ENCODE measurements at places on chromosomes 5 and 9.

- DNase-seq = no peak
Observed at GRCh38 chr5:127924606-127925005, 159.0 kb upstream of the SLC12A2 start.

DNA sequence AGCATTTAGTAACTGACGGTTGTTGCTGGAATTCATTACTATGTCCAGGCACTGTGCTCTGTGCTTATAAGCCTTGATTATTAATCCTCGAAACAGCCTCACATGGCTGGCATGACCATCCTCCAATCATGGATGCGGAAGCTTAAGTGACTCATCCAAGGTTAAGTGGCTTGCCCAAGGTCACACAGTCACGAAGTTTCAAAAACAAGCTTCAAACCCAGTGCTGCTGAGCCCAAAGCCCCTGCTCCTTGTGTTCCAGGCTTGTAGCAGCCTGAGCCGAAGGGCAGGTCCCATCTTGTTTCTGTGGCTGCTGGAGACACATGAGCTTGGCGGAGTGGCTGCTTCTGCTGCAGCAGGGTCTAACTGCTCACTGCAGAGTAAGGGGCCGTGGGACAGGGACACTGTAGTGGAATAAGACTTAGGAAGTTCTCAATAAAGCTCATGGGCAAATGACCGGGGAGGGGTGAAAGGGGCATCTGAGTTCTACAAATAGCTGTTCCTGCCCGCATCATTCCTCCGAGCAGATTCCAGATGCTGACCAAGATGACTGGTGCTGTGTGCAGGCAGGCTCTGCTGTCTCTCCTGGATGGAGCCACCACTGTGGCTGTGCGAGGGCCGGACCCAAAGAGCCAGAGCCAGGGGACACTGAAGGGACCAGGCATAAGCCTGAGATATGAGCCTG lies 32.4 kb downstream of the WHRN start:
- no peak for DNase-seq

DNA sequence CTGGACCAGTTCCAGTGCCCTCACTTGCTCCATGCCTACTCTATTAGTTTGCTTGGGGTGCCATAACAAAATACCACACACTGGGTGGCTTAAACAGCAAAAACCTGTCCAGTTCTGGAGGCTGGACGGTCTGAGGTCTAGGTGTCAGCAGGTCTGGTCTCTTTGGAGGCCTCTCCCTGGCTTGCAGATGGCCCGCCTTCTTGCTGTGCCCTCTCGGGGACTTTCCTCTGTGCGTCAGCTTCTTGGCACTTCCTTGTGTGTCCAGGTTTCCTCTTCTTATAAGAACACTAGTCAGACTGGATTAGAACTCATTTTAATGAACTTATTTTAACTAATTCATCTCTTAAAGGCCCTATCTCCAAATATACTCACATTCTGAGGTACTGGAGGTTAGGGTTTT lies 97.2 kb downstream of the CARTPT start:
- no peak for DNase-seq

GRCh38 chr5:38113456-38113855 lies 144.9 kb upstream of the EGFLAM start:
- no peak for DNase-seq

- no peak for DNase-seq
Observed at GRCh38 chr5:111703662-111704061, 53.3 kb downstream of the NREP start.

DNA sequence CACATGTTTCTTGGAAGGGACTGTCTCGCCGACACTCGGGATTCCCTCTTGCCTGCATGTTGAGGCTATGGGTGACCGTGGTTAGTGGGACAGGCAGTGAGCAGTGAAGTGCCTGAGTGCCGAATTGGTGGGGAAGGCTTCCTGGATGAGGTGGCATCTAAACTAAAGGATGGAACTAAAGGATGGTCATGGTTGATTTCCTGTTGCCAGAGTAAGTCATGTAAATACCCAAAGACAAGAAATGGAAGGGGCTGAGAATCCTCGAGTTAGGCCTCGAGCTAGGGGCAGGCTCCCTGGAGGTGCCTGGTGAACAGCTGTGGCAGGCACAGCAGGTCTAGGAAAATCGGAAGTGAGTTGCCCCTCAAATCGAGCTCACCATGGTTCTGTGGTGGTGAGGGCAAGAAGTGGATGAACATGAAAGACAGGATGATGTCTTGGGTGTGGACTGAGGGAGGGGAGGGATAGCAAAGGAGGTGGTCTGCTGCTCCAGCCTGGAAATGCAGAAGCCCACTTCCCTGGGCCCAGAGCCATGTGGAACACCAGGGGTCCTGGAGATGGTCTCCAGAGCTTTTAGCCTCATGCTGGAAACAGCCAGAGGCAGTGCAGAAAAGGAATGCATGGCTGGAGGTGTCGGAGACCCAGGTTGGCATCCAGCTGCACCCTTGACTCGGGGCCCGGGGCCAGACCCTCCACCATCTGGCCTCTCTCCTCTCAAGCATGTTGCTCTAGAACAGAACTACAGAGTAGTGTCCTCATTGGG lies 12.2 kb downstream of the CD74 start:
- no peak for DNase-seq

- no peak for DNase-seq
Observed at GRCh38 chr9:131188976-131189375, 63.6 kb downstream of the NUP214 start.

- no peak for DNase-seq
Observed at GRCh38 chr9:107693625-107694326, 204.2 kb upstream of the KLF4 start.

- DNase-seq = no peak
Observed at GRCh38 chr5:91109634-91110033, 273.5 kb downstream of the ARRDC3 start.

GRCh38 chr9:136372561-136373299 lies 739 bp downstream of the CARD9 start:
- DNase-seq = no peak

- peak; percentile 73 for DNase-seq
Observed at GRCh38 chr5:149141224-149141956, at the start of gene ABLIM3. TSS of gene ABLIM3 (plus strand) at chr5:149141493. CDS start at chr5:149142096, 603 bp downstream.

DNA sequence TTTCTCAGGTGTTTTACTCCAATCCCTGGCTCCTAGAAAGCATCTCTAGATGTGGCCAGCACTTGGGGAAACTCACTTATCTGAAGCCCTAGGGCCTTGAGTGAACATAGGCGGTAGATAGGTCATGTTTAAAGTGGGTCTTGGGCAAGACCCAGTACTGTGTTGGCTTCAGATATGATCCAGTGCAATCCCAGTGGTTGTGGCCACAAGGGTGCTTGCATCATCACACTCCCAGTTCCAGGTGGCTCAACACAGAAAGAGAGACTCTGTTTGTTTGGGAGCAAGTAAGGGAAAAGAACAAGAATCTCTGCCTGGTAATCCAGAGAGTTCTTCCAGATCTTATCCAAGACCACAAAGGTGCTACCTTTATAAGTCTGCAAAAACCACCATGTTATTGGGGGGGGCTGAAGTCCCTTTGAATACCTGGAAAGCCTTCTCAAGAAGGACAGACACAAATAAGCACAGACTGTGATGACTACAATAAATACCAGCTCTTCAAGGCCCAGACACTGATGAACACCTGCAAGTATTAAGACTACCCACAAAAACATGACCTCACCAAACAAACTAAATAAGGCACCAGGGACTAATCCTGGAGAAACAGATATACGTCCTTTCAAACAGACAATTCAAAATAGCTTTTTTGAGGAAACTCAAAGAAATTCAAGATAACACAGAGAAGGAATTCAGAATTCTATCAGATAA lies 114.7 kb downstream of the LURAP1L start:
- DNase-seq = no peak

GRCh38 chr5:14353726-14354474 lies 210.8 kb downstream of the TRIO start:
- no peak for DNase-seq

DNA sequence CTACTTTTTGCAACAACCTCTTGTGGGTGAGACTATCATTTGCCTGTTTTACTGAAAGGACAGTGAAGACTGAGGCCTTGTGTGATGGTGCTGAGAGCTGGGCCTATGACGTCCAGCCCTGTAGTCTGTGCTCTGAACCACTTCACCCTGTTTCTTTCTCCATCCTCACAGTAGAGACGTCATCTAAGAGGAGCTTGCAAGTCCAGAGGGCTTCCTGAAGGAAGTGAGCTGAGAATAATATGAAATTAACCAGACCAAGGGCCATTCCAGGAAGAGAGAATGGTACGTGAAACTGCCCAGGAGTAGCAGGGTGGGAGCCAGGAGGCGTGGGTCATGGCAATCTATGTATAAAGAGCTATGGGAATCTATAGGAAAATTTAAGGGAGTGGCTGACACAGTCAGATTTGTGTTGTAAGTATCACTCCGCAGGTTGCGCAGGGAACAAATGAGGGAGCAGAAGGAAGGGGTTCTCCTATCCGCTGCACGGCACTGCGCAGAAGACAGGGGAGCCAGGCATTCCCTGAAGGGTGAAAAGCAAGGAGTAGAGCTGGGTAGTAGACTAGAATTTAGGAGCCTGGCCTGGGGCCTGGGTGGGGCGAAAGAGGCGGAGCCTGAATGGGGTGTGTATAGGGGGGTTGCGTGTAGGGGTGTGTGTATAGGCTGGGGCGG lies 596 bp upstream of the FGFR4 start:
- no peak for DNase-seq

DNA sequence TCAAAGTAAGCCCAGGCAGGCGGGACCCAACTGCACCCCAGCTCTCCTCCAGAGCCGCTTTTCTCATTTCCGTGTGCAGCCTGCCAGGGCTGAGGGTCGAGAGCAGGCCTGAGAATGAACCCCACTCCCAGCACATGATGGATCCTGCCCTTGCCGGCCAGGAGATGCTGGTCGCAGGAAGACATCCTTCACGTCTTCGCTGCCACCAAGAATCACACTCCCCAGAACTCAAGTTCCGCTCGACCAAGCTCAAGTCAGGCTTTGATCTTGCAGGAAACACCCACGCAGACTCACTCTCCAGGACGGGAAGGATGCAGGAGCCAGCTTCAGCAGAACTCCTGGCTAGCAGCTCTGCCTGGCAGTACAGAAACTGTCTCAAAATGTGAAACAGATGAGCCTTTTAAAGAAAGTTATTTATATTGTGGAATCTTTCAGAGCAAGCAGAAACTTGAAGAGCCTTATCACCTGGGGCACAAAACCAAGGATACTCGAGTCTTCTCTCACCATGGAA lies 102.4 kb downstream of the ROR2 start:
- no peak for DNase-seq

GRCh38 chr9:561427-561826 lies 280.1 kb upstream of the DMRT1 start:
- no peak for DNase-seq

GRCh38 chr5:115686051-115686737 lies 60.4 kb upstream of the TMED7 start:
- DNase-seq = no peak

DNA sequence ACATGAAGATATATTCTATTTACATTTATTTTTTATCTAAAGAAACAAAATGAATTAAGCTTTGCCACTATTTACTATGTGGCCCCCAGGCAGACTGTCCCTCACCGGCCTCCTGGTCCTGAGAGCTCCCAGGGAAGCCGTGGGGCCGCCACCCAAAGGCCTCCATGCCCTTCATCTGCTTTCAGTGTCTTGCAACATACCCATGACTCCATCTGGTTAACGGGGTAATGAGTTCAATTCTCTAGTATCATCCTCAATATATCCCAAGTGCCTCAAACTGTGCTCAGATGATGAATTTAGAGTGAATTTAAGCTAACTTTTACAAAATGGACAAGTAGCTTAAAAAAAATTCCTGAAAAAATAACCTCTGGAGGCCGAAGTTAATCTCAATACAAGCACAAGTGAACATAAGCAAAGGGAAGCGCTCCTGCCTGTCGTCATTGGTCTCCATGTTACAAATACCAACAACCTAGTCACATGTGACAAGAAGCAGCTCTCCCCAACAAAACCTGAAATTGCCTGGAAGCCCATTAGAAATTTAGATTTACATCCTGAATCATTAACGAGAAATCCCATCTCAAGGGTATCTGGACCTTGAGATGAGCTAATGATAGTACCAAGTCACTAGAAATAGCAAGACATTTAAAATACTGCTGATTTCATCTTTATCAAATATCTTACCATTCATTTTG lies 26.1 kb downstream of the DAP start:
- DNase-seq = no peak

DNA sequence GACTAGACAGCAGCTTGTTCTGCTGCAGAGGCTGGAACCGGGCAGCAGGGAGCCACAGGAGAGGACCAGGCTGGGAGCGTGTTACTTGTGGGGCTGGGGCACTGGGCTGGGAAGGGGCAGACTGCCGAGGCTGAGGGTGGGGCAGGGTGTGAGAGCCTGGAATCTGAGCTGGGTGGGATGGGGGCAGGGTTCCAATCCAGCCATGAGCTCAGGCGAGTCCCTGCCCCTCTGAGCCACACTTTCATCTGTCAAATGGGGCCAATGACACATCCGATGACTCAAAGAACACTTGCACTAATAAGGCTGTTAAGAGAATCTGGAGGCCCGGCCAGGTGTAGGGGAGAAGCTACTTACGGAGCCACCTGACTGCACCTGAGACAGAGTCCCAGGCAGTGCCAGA lies 18.7 kb upstream of the WDR38 start:
- no peak for DNase-seq

DNA sequence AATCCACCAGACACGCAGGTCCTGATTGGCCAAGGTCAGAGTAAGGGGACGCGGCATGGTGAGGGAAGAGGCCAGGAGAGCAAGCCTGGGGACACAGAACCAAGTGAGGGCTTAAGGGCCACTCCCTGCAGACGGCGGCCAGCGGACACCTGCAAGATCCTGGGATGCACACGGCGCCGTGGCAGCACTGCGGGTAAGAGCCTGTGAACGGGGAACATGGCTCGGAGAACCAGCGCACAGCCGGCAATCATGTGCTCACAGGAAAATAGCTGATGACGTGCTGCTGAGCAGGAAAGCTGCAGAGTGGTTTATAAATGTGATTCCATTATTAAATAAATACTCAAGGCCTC lies 27.0 kb upstream of the NSMF start:
- DNase-seq = no peak

GRCh38 chr9:38062498-38063362 lies 6.3 kb downstream of the SHB start:
- DNase-seq = no peak

GRCh38 chr5:181170237-181170825 lies 22.9 kb downstream of the OR2V2 start:
- no peak for DNase-seq

DNA sequence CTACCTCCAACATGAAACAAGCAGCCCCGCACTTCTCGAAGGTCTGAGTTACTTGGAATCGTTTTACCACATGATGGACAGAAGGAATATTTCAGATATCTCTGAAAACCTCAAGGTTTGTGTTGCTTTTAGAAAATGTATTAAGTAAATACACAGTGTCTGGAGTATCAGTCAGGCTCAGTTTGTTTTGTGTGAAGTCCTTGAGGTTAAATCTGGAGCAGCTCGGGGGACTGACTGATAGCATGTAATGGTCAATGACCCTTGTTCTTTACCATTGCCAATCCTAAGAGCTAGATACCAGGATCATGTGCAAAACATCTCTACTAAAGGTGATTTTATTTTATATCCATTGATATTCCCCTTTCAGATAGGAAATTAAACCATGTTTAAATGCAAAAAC lies 26.9 kb upstream of the LNPEP start:
- no peak for DNase-seq

- no peak for DNase-seq
Observed at GRCh38 chr9:88757406-88758010, 222.5 kb downstream of the NXNL2 start.

- no peak for DNase-seq
Observed at GRCh38 chr9:132973713-132974112, 4.8 kb upstream of the GFI1B start.

All from CD4-positive, alpha-beta T cell treated with Interleukin-6 for 4 hours (primary cell).